ENCODE measurements at places on chromosomes 1 and 21.

DNA sequence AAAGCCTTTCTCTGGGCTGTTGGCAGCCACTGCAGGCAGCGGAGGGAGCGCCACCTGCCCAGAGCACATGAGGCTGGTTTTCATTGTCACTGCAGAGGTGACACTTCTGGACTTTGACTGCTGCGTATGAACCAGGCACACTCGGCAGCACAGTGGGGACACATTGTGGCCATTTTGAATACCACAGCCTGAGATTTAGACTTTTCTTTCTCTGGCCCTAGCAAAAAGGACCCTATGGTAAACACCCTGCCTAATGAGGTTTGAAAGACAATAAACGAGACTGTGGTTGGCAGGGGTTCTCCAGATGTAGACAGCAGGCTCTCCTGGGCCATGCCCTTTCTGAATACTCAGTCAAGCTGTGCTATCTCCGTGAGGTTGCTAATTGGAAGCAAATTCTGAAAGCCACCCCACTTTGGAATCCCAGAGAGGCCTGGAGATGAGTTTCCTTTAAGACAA is 12.0 kb upstream of the KCNE2 start:
- DNase-seq: peak; percentile 82

DNA sequence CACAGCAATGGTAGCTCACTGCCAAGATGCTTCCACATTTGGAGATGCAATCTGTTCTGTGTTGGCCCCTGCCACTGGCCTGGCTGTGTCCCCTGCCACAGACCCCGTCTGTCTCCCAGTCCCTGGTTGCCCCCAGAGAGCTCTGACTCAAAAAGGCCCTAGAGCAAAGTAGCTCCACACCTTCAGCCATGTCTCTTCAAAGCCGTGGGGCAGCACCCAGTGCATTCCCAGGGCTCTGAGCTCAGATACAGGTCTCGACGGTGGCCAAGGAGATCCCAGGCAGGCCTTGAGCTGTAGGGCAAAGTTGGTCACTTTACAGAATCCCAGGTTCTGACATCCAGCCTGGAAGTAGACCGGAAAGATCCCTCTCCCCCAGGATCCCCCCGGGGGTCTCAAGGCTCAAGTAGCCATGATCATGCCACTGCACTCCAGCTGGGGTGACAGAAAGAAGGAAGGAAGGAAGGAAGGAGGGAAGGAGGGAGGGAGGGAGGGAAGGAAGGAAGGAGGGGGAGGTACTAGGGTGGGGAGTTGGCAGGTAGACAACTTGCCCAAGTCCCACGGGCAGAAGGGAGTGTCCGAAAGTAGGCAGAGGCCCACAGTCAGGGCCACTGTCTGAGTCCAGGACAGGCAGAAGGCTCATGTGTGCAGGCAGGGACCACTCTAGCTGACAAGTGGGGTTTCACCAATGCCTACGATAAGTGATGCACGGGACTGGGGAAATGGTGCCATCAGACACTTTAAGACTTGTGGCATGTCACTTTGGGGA is 4.8 kb upstream of the ARF1 start:
- no peak for DNase-seq

- DNase-seq: no peak
Measured at GRCh38 chr1:187960125-187960638, 1131.4 kb downstream of the PLA2G4A start.

DNA sequence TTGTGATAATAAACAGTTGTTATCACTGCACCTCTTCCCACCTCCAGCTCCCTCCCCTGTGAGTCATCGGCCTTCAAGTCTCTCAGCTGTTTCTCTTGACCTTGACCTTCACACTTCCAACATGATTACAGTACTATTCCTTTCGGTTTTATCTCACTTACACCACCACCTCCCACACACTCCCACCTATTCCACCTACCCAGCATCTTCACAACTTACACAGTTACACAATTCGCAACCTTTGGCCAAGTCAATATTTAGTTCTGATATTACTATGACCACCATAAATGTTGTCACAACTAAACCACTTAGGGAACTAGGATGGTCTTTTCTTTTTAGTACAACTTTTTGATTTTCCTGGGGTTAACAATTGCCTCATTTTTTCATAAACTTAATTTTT is 60.2 kb downstream of the RIPK4 start:
- no peak for DNase-seq

DNA sequence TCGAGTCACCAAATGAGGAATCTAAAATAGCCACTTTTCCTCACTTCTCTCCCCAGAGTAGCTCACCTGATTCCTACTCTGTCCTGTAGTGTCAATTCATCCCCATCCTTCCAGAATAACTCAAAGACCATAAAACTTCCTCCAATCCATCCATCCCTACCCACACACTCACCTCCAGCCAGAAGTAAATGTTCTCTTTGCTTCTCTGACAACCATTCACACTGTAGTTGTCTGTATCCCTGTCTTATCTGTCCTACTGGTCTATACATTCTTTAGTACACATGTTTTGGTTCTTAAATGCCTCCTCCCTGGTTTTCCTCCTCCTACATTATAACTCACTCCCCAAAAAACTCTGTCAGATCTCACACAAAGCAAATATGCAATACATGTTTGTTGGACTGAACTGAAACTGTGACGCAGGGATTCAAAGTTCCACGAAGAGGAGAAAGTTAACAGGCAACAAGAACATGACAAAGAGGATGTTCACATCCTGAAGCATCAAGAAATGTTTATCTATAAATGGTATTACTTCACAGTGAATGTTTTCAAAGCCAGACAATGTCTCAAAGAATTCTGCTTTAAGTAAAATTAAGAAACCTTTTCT is 11.0 kb downstream of the TP53BP2 start:
- peak; percentile 48 for DNase-seq
